ENCODE measurements at places on chromosomes 7 and 10. TPM values are rescaled to one million over a fixed set of nuclear protein-coding genes. Genes with fewer than 3 reads are reported as not detected.

Gene PLXNA4
- 1.1 TPM for total RNA-seq

Gene DBNL
- total RNA-seq = 65.3 TPM

Gene BMPER
- total RNA-seq = 5.1 TPM

Gene CNPY1
- total RNA-seq = not detected

Gene SLC29A4
- total RNA-seq = 8.9 TPM

Gene ANK3
- 0.81 TPM for total RNA-seq

Gene SH2B2
- total RNA-seq = 3.6 TPM

Gene SORBS1
- 0.74 TPM for total RNA-seq

Gene AKR1C8
- 0.16 TPM for total RNA-seq

Gene PTF1A
- not detected for total RNA-seq

Gene COBL
- total RNA-seq = 5.0 TPM

Gene INHBA
- total RNA-seq = 0.11 TPM

Gene MOGAT3
- not detected for total RNA-seq

Gene ITGB8
- total RNA-seq = 1.3 TPM

Gene C7orf33
- total RNA-seq = not detected

Gene MYL10
- not detected for total RNA-seq

Gene GJD4
- total RNA-seq = not detected

Gene CDHR1
- 0.07 TPM for total RNA-seq

Gene TMEM130
- total RNA-seq = 0.31 TPM

Gene FAM180A
- not detected for total RNA-seq

Gene WASHC2C
- 21.6 TPM for total RNA-seq

Gene DDX50
- total RNA-seq = 33.6 TPM

Gene FLNC
- total RNA-seq = 4.7 TPM

Gene SFTPD
- 0.26 TPM for total RNA-seq

Gene GFRA1
- 10.0 TPM for total RNA-seq

Gene ZEB1
- total RNA-seq = 8.0 TPM

Gene CTNNA3
- not detected for total RNA-seq

Gene SOSTDC1
- total RNA-seq = not detected

Gene CALML5
- total RNA-seq = not detected

Gene CCDC136
- total RNA-seq = 2.2 TPM

Gene GRM3
- total RNA-seq = not detected

Gene NPC1L1
- total RNA-seq = 0.11 TPM

Gene SUN3
- not detected for total RNA-seq

Gene NEURL1
- 0.38 TPM for total RNA-seq

Gene MMD2
- not detected for total RNA-seq

Gene SCART1
- 0.17 TPM for total RNA-seq

Gene DIP2C
- 11.1 TPM for total RNA-seq

Gene CYP26A1
- total RNA-seq = 3.0 TPM

Gene OR13A1
- not detected for total RNA-seq

Gene SLC18A3
- total RNA-seq = not detected

Gene RAPGEF5
- total RNA-seq = 0.09 TPM

Gene AEBP1
- not detected for total RNA-seq

Gene CLDN3
- 2.8 TPM for total RNA-seq

Gene GARIN1A
- total RNA-seq = 0.73 TPM

Gene SYT15
- total RNA-seq = 2.4 TPM

Gene GPR15LG
- not detected for total RNA-seq

Gene FGFR2
- total RNA-seq = 0.28 TPM

Gene HTRA1
- total RNA-seq = 51.9 TPM

Gene SPDYE1
- not detected for total RNA-seq

Gene GSTK1
- total RNA-seq = 117 TPM

Gene WIPF3
- 0.61 TPM for total RNA-seq

Gene TMEM176B
- 0.11 TPM for total RNA-seq

Gene FANK1
- 2.8 TPM for total RNA-seq

Gene DEPP1
- 1.4 TPM for total RNA-seq

Gene NDUFA5
- 31.6 TPM for total RNA-seq

Gene HOXA10
- total RNA-seq = 7.1 TPM
